Foreskin keratinocyte (primary cell): ENCODE measurements at places on chromosomes 5 and 9. TPM values are rescaled to one million over a fixed set of nuclear protein-coding genes. Genes with fewer than 3 reads are reported as not detected.

Gene C5orf58
- not detected in 2 replicates for total RNA-seq

Gene DELE1
- total RNA-seq = 39.2 and 44.1 TPM in 2 replicates

- no peak for DNase-seq
These were observed 238.6 kb downstream of the FANCC start for GRCh38 chr9:95078939-95079338.

DNA sequence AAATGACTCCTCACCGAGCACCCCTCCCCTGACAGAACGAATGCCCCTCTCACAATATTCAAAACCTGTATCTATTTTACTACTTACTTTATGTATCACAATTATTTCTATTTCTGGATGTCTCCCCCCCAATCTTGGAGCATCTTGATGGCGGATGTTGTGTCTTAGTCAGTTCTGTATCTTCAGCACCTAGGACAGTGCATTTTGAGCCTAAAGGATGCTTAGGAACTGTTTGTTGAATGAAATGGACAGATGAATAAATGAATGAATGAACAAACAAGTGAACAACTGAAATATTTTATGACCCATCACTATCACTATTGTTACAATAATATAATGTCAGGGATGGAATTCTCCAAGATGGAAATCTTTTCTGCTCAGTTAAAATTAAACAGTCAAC lies 295.7 kb downstream of the DNAH5 start:
- DNase-seq = no peak

Gene ACSL6
- 0.07 TPM in 2 replicates for total RNA-seq

- no peak for DNase-seq
These were observed 23.3 kb downstream of the TNFSF15 start for GRCh38 chr9:114782586-114782985.

Gene CD72
- 0.20 and 0.28 TPM in 2 replicates for total RNA-seq

DNA sequence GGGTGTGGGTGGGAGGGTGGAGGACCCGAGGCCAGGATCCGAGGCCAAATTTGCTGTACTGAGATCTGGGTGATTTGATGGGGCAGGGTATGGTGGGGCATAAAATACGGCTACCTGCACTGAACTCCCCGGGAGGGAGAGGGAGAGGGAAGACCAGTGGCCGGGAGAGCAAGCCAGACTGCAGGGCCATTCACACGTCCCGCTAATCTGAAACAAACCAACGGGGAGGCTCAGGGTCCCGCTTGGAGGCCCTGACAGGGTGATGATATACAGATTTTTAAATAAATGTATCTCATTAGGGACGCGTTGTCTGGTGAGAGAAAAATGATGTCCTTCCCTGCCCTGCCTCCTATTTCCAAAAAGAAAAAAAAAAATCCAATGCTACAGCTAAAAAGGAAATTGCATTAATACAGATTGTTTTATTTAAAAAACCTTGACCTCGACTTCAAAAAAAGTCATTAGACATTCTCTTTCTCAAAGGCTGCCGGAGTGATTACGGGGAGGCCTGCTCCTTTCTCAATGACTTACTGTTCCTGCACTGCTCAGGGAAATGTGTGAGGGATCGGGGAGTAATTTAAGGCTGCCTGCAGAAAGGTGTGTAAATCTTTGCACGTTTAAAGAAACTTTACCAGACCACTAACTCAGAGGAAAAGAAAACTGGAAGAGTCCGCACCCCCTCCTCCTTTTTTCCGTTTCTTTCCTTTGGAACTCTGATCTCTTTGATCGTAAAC lies 11.5 kb upstream of the PRRX2 start:
- no peak for DNase-seq
